Hepatocyte (in vitro differentiated cells): ENCODE measurements at places on chromosomes 5 and 9. TPM values are rescaled to one million over a fixed set of nuclear protein-coding genes. Genes with fewer than 3 reads are reported as not detected.

Gene LPCAT1
- total RNA-seq: 44.1 and 46.7 TPM in 2 replicates

DNA sequence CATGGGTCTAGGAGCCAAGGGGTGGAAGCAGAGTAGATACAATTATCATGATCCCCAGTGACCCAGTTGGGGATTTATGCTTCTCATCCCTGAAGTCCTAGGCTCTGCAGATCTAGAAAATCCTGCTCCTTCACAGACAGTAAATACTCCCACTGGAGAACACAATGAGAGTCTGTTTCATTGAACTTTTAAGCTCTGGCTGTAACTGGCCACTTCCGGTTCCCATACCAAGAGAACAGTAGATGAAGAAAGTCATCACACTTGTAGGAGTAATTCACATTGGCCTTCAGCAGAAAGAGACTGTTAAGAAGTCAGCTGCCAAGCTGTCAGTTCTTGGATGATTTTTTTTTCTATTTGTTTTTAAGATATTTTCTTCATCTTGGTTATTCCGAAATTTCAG lies 597.1 kb downstream of the ACTL7B start:
- no peak for DNase-seq

DNA sequence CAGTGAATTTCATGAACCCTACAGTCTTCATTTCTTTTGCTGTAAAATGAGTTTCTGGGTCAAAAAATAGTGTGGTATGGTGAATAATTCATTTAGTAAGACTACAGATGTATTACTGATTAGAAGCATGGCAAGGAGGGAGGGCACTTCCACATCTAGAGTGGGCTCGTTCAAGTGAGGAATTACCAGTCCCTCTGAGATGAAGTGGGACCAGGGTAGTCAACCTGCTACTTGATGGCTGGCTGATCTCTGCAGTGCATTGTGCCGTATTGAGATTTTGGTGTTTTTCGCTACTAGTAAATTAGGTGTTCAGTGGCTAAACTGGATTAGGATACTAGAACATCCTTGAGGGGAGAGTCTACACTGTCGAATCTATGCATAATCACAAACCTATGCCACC lies 10.8 kb downstream of the CDC37L1 start:
- no peak for DNase-seq

DNA sequence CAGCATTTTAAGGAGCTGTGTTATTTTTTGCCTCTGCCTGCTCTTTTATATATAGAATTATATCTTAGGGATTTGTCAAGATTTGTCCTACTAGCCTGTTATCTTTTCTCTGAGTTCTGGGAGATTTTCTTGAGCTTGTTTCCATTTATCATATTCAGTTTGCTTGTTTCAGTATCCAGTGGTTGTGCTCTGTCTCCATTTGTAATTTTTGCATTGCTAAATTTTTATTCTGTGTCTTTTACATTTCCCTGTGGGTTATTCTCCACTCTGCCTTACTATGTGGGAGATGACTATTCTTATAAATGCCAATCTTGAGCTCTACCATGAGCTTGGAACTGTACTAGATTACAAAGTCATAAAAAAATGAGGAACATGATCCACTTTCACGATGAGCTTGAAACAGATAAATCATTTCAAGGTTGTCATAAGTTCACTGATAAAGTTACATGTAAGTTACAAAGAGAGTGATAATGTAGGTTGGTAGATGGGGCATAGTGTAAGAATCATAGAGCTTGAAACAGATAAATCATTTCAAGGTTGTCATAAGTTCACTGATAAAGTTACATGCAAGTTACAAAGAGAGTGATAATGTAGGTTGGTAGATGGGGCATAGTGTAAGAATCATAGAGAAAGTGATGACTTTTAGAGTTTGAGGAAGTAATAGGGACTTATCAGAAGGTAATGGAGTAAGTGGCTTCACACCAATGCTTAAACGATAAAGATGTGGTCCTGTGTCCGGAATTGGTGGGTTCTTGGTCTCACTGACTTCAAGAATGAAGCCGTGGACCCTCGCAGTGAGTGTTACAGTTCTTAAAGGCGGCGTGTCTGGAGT lies 287.3 kb downstream of the ADGRV1 start:
- DNase-seq: no peak

Gene C5orf46
- not detected in 2 replicates for total RNA-seq

Gene PCDHA4
- 25.2 and 30.0 TPM in 2 replicates for total RNA-seq

DNA sequence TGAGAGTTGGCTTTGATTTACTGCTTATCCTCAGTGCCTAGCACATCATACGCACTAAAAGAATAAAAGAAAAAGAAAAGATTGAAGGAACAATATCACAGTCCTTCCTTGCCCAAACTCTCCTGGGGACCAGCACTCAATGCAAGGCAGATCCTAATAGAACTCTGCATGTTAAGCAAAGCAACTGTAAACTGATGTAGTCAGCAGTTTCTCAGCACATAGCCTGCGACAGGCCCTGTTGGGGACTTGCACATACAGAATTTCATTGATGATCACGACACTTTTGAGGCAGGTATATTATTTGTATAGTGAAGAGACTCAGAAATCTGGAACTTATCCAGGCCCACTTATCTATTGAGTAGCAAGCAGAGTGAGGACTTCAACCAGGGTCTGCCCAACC lies 15.4 kb downstream of the NIPAL4 start:
- DNase-seq: no peak

DNA sequence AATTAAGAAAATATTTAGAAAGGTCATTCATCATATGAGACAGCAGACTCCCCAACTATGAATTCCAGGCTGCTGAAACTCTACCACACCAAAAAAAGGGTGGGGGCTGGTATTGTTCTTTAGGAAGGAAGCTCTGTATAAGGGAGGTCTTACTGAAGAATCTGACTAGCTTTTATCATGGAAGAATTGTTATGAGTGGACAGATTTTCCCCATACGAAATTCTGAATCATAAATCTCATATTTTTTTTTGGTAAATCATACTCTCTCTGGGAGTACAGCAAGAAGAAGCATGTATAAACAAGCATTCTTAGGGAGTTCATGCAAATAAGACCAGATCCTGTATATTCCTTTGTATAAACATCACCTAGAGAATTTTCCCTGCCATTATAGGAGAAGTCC lies 220.0 kb downstream of the SLC12A2 start:
- DNase-seq: no peak

Gene CNTFR
- total RNA-seq: 2.1 and 4.7 TPM in 2 replicates

Gene RALGPS1
- total RNA-seq: 22.1 and 22.4 TPM in 2 replicates

GRCh38 chr9:137138058-137138721 lies 764 bp upstream of the GRIN1 start:
- DNase-seq: no peak

DNA sequence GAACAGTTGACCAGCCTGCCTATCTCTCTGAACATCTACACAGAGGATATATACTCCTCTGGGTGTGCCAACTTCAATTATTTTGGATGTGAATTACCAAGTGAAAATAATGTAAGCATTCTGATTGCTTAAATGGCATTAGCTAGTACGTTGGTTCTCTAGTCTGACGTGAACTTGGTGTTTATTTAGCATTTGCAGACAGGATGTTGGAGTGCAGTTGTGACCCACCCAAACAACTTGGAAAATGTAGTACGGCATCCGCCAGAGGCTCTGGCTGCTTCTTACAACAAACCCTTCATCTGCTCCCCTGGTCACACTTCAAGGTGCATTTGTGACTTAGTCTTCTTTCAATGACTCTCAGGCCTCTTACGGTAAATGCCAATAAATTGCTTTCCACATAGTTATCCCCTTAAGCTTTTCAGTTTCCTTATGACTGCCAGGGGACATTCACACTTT lies 616.6 kb downstream of the PDE4D start:
- no peak for DNase-seq

DNA sequence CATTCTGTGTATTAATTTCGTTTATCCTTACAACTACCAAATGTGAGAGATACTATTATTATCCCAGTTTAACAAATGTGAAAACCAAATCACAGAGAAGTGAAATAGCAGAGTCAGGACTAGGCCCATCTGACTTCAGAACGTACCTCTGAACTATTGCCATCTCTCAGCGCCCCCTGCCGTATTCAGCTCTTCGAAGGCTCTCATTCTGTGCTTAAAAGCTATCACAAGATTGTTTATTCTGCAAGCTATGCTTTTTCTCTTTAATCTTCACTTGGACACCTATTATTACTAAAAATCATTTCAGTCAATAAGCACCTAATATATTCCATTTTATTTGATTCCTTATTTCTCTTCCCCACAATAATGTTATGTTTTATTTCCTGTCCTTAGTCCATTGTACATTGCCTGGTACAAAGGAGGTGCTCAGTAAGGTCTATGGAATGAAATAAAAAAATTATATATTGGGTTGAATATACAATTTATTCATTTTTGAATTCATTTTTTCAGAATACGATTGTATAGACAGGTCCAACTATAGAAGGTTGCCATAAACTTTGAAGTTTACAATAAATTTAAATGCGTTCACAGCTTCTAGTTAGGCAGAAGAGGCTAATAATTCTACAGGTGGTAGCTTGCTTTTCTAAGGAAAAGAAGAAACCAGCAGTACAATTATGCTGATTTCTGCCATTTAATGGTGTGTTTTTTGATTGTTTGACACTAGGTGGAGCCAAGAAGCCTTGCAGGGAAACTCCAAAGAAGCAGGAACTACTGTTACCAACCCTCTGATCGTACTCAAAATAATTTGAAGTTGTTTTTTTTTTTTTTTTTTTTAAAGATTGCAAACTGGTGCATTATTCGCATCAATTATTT lies 202.2 kb upstream of the DMRTA1 start:
- peak; percentile 70 for DNase-seq

GRCh38 chr5:177253252-177253651 lies 50.3 kb downstream of the RAB24 start:
- DNase-seq: no peak

DNA sequence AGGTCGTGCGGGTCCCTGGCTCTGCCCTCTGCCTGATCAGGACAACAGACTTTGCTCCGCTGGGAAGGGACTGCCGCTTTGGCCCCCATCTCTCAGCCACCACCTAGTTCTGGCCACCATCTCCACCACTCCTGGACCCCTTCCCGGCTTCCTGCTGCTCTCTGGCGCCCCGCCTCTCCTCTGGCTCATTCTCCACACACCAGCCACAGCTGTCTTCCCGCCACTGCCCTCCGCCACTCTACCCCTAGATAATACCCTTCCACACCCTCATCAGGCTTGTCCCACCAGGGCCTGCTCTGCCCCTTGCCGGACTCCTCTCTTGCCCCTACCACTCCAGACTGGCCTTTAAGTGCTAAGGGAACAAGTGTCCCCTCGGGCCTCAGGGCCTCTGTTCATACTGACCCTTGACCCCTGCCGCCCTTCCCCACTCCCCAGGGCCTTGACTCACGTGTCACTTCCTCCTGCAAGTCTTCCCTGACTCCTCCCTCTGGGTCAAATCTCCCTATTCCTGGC lies 3.0 kb upstream of the CDX1 start:
- no peak for DNase-seq

DNA sequence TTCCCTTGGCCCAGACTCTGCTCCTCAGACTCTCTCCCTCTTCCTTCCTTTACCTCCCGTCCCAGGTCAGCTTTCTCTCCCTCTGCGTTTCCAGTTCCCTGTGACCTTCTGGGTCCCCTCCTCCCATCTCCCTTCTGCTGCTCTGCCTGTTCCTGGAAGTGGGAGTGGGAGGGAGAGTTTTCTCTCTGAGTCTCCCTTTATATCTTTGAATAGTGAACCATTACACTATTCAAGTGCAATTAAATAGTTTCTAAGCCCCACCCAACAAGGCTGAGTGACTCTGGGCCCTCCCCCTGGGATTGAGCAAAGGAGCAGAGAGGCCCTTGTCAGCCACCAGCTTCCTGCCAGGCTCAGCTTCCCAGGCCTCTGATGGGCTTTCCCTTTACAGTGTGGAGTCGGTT lies 34.8 kb downstream of the THBS4 start:
- no peak for DNase-seq

Gene OR2K2
- total RNA-seq: not detected in 2 replicates

GRCh38 chr5:67515020-67515689 lies 318.6 kb upstream of the CD180 start:
- no peak for DNase-seq

- no peak for DNase-seq
These were observed 291.9 kb downstream of the SPOCK1 start for GRCh38 chr5:137207023-137207760.

Gene TRIM36
- total RNA-seq: 3.1 and 5.2 TPM in 2 replicates

DNA sequence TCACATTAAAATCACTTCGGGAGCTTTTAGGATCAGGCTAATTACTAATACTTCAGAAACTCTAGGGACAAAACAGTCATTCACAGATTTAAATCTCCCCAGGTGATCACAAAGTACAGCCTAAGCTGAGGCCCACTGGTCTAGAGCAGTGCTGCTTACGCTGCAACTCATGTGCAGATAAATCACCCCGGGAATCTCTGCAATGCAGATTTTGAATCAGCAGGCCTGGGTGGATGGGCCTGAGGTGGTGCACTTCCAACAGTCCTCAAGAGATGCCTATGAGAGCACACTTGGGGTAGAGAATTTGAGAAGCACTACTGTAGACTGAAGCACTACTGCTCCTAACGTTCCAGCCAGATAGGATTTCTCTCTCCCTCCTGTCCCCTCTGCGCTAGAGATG lies 28.4 kb downstream of the CSF1R start:
- DNase-seq: no peak

- DNase-seq: no peak
These were observed 116.1 kb downstream of the TMEM174 start for GRCh38 chr5:73288803-73289720.
